Stimulated activated CD4-positive, alpha-beta T cell treated with anti-CD3 and anti-CD28 coated beads, TNF-alpha, amount 100 ng/mL, for 1 hour (primary cell): ENCODE measurements at places on chromosomes 3 and 15.

DNA sequence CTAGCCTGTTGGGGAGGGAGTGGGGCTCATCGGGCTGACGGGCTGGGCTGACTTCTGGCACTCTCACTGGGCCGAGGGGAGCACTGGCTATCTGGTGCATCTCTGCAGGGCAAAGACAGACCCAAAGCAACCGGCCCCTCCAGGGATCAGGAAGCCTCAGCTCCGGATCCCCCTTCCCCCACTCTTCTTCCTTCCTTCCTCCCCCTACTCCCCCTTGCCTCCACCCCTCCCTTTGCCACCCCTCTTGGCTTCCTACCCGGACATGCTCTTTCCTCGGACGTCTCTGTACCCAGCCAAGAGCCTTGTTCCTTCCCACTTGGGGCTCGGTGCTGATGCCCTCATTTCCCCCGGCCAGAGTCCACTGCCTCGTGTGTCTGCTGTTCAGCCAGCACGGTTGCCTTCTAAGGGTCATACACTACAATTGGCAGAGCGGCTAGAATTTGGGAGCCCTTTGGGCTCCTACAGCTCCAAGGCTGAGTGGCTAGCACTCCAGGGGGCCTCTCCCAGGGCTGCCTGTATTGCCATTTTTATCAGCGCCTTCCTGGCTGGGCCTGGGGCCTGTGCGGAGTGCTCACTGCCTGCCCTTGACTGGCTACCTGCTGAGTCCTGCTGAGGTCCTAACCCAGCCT is 10.9 kb downstream of the SEMA3F start:
- no peak for DNase-seq

GRCh38 chr3:170740726-170741591 is 129.0 kb downstream of the RPL22L1 start:
- no peak for DNase-seq

DNA sequence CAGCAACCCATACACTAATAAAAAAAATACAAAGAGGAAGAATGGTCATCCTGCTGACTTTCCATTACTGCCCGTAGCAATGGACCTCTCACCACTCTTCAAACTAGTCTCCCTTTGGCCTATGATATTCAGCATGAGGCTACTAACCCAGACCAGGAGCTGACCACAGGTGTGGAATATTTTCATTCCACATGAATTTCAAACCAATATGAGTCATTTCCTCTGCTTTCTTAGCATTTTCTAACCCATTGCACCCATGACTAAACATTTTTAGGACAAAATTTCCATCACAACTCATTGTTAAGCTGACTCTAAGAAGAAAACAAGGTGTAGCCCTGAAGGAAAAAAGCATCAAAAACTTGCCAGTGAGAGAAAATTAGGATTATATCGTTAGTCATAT is 34.0 kb upstream of the ZPLD1 start:
- DNase-seq: no peak

DNA sequence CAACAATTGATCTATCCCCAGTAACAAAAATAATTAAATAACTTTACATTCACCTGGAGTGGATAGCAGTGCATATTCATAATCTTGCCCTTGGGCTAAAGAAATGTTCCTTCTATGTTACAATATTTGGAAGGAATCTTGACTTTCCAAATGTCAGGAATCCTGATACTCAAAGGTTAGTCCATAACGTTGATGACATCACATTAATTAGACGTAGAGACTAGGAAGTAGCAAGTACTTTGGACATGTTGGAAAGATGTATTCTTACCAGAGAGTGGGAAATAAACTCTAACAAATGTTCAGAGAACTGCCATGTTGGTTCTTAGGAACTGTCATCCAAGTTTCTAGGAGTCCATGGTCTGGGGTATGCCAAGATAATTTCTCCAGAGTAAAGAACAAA is 70.6 kb upstream of the SLC25A36 start:
- no peak for DNase-seq

- DNase-seq: no peak
Observed at GRCh38 chr15:80003171-80003570, 32.2 kb upstream of the BCL2A1 start.

DNA sequence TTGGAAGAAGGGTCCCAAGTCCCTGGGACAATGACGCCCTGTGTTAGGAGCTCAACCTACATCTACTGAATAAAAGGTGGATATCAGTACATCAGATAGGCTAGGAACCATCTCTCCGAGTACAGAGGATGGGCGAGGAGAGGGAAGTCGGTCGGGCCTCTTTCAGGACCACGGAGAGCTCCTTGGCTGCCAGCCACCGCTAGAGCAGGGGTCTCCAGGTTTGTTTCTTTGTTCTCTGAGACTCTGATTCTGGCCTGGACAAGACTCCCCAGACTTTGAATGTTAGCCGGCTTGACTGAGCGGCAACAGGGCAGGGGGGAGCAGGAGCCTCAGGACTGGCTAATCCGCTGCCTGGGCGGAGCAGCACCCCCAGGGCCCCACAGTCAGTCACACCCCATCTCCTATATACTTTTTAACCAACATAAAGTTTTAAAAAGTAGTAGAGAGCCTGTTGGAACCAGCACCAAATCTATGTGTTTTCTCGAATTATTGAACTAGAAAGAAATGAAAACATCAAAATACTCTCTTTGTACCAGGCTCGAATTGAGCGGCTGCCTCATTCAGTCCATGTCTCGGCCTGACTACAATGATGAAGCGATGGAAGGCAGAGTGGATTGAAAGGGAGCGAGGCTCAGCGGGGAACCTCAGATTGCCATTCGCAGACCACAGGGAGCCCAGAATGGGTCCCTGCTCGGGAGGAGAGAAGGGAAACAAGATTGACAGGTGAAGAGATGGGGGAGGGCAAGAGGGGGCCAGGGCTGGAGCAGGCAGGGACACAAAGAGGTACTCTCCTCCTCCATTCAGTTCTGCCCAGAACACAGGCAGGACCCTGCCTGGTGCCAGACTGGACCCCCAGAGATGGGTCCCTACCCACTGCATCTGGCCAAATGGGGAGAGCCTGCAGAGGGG is 131.6 kb downstream of the TPRA1 start:
- no peak for DNase-seq

- DNase-seq: no peak
Observed at GRCh38 chr3:183244219-183244618, 8.8 kb upstream of the B3GNT5 start.

- DNase-seq: no peak
Observed at GRCh38 chr3:134874737-134875413, 79.8 kb downstream of the EPHB1 start.
